ENCODE measurements at places on chromosomes 3 and 15. TPM values are rescaled to one million over a fixed set of nuclear protein-coding genes. Genes with fewer than 3 reads are reported as not detected.

DNA sequence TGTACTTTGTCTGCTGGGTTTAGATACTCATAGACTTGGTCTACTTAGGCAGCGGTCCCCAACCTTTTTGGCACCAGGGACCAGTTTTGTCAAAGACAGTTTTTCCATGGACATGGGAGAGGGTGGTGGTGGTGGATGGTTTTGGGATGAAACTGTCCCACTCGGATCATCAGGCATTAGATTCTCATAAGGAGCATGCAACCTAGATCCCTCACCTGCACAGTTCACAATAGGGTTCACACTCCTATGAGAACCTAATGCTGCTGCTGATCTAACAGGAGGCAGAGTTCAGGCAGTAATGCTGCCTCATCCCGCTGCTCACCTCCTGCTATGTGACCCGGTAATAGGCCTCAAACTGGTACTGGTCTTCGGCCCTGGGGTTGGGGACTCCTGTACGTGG, 45.3 kb downstream of the CMSS1 start:
- DNase-seq = no peak

- DNase-seq = no peak
Observed at GRCh38 chr3:123525433-123525832, 59.4 kb downstream of the HACD2 start.

CA12 gene
- 1.3 TPM for total RNA-seq

DNA sequence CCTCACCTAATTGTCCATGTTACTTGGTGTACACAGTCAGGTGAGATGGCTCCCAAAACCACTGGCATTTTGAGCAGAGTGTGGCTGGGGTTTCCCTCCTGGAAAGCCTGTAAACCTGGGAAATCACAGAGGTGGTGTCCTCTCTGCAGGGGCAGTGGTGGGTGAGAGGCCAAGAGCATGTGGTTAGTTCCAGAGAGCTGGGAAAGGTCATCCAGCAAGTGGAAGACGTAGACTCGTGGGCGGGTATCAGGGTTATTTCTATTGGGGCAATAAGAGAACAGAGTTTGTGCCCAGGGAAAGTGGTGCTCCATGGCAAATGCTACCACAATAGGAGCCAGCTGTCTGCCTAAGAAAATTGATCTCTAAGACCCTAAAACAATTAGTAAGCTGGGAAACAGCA, 44.6 kb upstream of the LIMD1 start:
- DNase-seq = no peak

DNA sequence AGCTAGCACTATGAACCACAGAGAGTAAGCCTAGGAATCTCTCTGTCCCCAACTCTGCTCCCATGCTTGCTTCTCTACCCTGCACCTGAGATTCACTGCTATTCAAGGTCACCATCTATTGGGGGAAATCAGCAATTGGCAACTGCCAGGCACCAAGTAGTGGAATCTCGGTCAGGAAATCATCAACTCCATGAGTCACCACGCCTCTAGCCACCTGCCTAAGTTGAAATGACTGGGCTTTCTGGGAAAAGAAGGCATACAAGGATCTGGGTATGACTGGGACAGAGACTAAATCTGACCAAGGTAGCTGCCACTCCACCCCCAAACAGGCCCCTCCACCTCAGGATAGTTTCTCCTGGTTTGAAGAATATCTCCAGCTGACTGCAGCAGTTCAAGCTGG, 464.1 kb upstream of the CBLB start:
- peak; percentile 82 for DNase-seq

- DNase-seq = peak; percentile 80
Observed at GRCh38 chr3:58528629-58529028, 8.4 kb downstream of the ACOX2 start.

- DNase-seq = no peak
Observed at GRCh38 chr15:75348034-75348561, 1.3 kb downstream of the NEIL1 start.

TKT gene
- 438 TPM for total RNA-seq

OSBPL10 gene
- total RNA-seq = 23.0 TPM

SLC4A7 gene
- total RNA-seq = 80.6 TPM

UBE2E1 gene
- 66.4 TPM for total RNA-seq

SNURF gene
- 0.84 TPM for total RNA-seq

GRCh38 chr3:149658744-149659497, 1.1 kb upstream of the WWTR1 start:
- peak; percentile 87 for DNase-seq

GRIP2 gene
- 0.10 TPM for total RNA-seq

DNA sequence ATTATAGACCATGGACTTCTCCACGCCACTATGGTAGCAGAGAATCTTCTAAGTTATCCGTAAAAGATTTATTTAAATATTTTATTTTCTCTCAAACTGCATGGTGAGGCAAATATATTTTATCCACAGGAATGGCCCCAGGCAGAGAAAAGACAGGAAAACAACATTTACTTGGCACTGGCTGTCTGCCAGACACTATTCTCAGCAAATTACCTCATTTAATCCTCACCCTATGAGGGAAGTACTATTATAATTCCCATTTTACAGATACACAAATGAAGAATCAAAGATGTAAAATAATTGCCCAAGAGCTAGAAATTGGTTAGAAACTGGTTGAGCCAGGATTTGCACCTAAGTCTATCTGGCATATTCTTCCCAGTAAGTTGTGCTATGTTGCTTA, 361.4 kb upstream of the IL12A start:
- DNase-seq = no peak

GRCh38 chr3:197309528-197310361, 11.3 kb upstream of the DLG1 start:
- DNase-seq = peak; percentile 99

DNA sequence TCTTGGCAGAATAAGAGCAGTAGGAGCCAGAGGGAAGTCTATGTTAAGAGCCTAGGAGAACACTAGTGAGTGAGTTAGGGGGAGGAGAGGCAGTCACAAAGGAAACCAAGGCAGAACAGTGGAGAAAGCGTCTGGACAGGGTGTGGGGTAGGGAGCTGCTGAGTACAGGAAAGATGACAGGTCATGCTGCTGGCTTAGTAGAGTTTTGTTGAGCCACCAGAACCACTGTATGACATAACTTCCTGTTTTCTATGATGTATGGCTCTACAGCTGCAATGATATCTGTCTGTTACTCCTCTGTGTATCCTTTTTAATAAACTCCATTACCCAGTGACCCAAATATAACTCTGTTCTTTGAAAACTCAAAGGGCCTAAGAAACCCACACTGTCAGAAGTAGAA, 10.6 kb upstream of the STT3B start:
- DNase-seq = peak; percentile 5

- no peak for DNase-seq
Observed at GRCh38 chr15:65060641-65061397, 7.0 kb downstream of the RASL12 start.

SERINC4 gene
- not detected for total RNA-seq

TFRC gene
- 120 TPM for total RNA-seq

DNA sequence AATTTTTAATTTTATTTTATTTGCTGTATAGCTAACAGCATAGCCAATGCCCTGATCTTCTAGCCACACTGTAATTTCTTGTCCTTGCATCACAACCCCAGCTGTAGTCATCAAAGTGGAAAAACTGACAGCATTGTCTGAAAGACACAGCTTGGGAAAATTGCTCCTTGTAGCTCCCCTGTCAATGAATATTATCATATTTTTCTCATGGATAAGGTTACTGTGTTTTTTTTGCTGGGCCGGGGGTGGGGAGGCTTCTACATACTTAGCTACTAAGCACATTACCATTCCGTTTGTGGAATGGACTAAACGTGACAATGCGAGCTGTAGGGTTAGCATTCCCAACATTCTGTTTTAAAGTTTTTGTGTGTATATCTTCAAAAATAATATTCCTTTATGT, 381.3 kb downstream of the TIGIT start:
- no peak for DNase-seq

GRCh38 chr3:143952569-143953072, 19.0 kb upstream of the DIPK2A start:
- no peak for DNase-seq

DNA sequence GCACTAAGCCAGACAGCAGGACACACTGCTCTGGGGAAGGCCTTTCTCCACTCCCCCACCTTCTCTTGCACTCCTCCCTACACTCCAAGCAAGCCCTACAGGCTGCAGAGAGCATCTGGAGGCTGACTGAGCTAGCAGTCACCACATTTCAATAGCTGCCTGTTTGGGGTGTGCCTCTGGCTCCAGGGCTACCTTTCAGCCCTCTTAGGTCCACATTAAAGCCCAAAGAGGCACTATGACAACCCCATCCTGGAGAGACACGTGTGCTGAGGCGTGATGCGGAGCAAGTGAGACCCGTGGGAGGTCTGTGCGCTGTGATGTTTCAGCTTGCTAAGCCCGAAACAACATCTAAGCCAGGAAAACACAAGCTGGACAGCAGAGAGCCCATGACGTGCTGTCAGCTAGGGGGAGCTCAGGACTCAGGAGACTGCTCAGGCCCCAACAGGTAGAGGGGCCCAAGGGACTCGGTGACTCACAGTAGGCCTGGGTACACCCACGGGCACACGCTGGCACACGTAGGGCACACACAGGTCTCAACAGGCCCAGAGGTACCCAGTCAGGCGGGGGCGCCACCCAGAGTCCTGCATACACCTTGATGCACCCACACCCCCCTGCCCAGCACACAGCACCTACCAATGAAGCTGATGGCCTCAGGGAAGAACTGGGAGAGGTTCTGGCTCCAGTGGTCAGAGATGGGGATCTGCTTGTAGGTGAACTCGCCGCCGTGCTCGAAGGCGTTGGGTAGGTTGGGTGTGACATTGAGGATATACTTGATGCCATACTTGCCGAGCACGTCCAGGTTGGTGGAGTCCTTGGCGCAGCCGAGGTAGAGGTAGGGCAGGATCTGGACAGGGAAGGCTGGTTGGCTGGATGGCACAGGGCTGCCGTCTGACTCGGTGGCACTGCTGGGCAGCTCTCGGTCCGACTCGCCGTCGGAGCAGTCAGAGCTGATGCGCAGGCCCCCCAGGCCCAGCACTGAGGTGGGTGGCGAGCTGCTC, 2.8 kb downstream of the DUSP7 start:
- peak; percentile 22 for DNase-seq

MUC20 gene
- not detected for total RNA-seq

- no peak for DNase-seq
Observed at GRCh38 chr3:50210510-50211367, 5.7 kb downstream of the SLC38A3 start.

GRCh38 chr3:160545504-160545871, 19.9 kb downstream of the KPNA4 start:
- no peak for DNase-seq

- no peak for DNase-seq
Observed at GRCh38 chr3:139523718-139524117, 15.8 kb downstream of the RBP1 start.

DNA sequence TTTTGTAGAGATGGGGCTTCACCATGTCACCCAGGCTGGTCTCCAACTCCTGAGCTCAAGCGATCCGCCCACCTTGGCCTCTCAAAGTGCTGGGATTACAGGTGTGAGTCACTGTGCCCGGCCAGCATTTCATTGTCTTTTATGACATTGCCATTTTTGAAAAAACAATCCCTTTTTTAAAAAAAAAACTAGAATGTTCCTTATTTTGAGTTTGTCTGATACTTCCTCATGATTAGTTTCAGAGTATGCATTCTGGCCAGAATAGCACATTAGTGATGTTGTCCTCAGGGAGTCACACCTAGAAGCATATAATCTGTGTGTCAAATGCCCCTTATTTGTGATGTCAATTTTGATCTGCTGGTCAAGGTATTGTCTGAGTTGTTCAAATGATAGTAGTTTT, 21.2 kb upstream of the NMD3 start:
- DNase-seq = no peak

CHAC1 gene
- total RNA-seq = 4.7 TPM

C3orf49 gene
- total RNA-seq = not detected

- no peak for DNase-seq
Observed at GRCh38 chr15:94322141-94322540, 90.8 kb downstream of the MCTP2 start.

GRCh38 chr3:86774082-86774691, 216.8 kb downstream of the VGLL3 start:
- DNase-seq = peak; percentile 45

CACNA2D3 gene
- 2.0 TPM for total RNA-seq

- no peak for DNase-seq
Observed at GRCh38 chr15:29611057-29611456, 211.2 kb downstream of the TJP1 start.

RBMS3 gene
- total RNA-seq = 14.9 TPM

Data from A172 (cell line).